ENCODE measurements at places on chromosomes 2 and 18.

DNA sequence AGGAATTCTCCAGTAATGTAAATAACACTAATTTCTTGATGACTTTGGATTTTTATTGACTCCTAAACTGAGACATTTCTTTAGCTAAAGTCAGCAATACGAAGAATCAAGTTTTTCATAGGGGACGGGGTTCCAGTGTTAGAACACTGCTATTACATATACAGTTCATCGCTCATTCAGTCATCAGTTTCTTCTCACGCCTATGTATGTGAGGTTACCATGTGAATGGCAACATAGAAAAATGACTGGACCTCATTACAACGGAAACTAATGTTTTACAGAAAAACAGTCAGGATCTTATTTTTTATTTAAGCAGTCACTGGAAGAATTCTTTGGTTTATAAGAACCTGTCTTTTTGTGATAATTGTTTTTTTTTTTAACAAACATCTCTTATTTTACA, 56.4 kb downstream of the THADA start:
- DNase-seq = no peak

DNA sequence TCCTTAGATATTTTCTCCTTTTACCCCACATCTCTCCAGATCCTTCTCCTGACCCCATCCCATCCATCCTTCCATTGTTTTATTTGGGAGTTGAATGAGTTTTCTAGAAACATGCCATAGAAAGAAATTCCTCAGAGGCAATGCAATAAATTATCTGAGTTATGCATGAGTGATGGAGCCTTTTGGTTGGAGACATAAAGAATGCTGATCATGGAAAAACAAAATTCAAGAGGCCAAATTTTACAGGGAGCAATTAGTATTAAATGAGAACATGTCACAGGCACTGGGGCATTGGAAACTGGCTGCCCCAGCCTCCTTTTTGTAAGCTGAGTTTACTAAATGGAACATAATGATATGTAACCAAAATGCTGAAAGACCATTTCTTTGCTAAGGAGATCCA, 74.2 kb upstream of the LCLAT1 start:
- DNase-seq = no peak

DNA sequence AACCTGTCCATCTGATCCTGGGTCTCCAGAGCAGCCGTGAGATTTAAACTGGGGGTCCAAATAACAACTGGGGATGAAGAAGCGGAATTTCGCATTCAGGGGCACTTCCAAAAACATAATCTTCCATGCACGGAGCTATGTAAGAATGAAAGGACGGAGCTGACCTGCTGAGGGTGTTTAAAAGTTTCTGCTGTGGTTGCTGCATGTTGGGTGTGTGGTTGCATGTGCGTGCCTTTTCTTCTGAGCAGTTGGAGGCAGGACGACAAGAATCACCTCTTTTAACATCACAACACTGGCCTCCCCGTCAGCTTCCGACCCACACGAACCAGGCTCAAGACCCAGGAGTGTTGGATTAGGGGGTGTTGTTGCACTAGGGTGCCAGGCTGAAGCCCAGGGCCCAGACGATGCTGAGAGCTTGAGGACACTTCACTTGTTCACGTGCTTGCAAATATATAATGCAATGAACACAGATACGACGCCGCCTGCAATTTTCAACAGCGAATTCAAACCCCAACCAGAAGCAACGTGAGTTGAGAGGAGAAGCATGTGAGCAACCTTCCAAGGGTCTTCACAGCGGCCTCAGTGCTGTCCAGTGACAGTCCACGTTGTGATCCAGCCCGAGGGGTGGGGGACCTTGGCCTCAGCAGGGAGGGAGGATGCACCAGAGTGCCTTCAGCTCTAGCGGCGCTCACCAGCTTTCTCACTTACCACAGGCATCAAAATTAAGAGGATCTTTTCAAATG, 76.0 kb upstream of the SALL3 start:
- DNase-seq = peak; percentile 32

- peak; percentile 59 for DNase-seq
Observed at GRCh38 chr2:42008241-42008921, 39.4 kb upstream of the PKDCC start.

GRCh38 chr2:36859366-36859792, 107.0 kb downstream of the STRN start:
- no peak for DNase-seq

DNA sequence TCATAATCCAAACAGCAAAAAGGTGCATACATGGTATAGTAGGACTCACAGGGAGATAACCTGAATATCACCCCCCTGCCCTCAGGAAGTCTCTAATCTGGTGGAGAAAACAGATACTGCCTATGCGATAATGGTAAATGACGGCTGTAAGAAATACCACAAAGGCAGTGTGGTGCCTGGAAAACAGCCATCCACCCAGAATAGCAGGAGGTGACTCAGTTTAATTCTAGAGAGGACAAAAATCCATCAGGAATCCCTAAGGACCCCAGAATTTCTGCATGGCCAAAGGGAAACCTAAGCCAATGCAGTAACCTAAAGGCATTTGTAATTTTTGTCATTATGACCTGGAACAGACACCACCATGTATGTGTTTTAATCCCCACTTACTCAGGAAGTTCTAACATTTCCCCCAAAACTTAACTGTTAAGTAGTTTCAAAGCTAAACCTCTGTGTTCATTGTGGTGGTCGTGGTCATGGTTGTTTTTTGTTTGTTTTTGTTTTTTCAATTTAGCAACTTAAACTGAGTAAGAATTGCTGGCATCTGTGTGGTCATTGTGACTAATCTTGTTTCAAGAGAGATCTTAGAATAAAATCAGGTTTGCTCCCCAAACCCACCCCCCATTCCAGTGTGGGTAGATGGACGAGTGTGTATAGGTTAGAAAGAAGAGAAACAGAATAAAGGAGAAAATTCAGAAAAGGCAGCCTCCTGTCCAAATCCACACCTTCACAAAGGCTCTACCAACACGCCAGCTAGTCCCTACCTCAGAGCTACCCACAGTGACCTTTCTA, 121.5 kb upstream of the CDCA7 start:
- no peak for DNase-seq

DNA sequence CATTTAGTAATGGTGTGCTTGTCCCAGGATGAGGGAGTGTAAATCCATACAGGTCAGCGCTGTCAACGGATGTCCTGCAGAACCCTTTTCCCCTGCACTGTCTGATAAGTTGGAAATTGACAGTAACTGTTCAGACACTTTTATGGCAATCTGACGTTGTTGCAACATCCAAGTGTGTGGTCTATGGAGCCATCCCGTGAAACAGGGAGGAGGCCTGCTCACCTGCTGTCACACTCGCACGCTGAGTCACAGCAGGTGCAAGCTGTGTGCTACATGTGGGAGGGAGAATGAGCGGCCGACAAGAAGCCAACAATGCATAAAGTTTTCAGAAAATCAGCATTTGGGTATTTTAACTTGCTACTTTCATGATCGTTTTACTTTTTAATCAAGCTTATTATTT, 43.7 kb upstream of the RMDN2 start:
- no peak for DNase-seq

Measured in islet precursor cell (in vitro differentiated cells).